ENCODE measurements at places on chromosomes 7 and 10.

DNA sequence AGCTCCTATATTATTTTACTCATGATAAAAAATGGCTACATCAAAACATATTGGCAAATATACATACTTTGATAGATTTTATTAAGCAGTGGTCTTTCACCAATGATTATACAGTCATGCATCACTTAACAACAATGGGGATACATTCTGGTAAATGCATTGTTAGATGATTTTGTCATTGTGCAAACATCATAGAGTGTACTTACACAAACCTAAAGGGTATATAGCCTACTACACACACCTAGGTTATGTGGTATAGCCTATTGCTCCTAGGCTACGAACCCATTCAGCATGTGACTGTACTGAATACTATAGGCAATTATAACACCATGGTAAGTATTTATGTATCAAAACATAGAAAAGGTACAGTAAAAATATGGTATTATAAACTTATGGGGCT is 98.9 kb upstream of the IL6 start:
- peak; percentile 64 for DNase-seq

DNA sequence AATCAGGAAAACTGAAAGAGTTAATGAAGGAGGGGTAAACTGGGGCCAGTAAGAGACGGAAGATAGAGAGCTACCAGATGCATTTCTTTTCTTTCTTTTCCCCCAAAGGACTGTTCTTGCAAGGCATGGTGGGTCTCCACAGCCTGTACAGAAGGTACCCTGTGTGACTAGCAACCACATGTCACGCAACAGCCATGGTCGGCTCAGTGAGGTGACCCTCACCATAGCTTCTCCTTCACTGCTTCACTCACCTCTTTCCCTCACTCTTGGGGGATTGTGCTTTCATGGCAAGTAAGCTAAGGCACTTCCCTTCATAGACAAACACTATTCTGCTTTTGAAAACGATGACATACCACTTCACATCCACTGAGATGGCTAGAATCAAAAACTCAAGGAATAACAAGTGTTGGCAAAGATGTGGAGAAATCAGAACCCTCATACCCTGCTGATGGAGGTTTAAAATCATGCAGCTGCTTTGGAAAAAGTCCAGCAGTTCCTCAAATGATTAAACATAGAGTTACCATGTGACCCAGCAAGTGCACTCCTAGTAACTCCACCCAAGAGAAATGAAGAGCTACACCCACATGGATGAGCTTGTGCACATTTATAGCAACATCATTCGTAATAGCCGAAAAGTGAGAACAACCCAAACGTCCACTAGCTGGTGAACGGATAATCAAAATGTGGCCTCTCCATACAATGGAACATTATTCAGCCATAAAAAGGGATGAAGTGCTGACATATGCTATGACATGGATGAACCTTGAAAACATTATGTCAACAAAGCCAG is 3.8 kb upstream of the INSIG1 start:
- DNase-seq, result no peak

GRCh38 chr10:122464250-122464510 is 2.8 kb downstream of the HTRA1 start:
- DNase-seq, result no peak

DNA sequence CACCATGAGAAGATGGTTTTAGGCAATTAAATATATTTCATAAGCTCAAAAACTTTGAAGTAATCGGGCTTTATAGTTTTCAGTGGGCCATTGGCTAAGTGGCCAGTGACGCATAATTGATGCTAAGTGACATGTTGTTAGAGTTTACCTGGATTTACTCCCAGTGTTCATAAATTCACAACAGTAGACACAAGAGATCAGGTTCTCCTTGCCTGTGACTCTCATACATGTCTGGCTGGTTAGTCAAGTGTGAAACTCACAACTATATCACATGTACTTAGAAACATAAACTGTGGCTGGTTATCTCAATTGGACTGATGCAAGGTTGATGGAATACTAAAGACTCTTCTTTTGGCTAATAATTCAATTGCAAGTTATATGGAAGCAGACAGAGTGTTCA is 26.2 kb downstream of the ASB15 start:
- no peak for DNase-seq

Measured in SHP77 treated with DMSO at 0.1 percent for 48 hours (cell line).